NCI-H1694 (cell line): ENCODE measurements at places on chromosomes 7 and 10.

DNA sequence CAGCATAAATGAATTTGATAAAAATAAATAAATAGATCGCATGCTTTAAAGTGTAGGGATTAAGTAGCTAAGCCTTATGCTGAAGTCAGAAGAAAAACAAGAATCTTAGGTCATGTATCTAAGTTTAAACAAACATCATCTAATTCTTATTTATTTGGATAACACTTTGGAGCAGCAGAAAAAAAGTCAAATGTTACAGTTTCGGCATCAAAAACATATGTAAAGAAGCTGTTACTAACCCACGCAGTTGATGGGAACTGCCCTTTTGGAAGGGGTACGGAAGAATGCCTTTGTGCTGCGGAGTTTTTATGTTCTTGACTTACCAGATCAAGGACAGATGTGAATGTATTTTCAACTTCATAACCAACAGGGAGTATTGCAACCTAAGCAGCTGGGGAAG, 37.3 kb upstream of the HABP2 start:
- no peak for DNase-seq

GRCh38 chr7:156006024-156006423, 193.8 kb upstream of the SHH start:
- DNase-seq: no peak

- no peak for DNase-seq
Observed at GRCh38 chr10:133150656-133151055, 9.4 kb upstream of the KNDC1 start.

DNA sequence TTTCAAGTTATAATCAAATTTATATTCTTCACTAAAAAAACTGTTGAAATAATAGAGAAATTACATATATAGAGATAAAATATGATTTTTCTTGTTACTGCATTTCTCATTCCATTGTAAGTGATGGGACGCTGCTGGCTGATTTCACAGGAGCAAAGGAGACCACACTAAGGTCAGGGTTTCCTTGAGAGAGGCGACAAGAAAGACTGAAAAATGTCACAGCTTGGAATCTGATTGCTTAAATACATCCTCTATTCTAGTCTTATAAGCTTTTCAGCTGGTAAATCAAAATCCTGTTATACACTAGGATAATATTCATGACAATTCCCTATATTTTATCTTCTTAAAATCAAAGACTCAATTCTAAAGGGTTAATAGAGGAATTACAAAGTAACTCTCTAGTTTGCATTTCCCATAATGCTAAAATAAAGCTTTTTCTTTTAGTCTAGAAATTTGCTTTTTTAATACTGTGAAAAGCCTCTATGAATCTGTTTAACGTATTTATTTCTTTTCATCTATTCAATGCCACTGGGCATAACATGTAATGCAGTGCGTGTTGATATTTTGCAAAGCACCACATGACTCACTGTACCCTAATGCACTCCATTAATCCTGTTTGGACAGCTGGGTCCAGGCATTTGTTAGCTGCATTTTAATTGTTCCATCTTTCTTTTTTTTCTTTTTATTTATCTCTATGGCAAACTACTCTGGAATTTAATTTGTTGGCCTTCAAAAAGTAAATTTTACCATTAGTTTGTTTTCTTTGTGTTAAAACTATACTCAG, 81.7 kb downstream of the RNF32 start:
- no peak for DNase-seq

DNA sequence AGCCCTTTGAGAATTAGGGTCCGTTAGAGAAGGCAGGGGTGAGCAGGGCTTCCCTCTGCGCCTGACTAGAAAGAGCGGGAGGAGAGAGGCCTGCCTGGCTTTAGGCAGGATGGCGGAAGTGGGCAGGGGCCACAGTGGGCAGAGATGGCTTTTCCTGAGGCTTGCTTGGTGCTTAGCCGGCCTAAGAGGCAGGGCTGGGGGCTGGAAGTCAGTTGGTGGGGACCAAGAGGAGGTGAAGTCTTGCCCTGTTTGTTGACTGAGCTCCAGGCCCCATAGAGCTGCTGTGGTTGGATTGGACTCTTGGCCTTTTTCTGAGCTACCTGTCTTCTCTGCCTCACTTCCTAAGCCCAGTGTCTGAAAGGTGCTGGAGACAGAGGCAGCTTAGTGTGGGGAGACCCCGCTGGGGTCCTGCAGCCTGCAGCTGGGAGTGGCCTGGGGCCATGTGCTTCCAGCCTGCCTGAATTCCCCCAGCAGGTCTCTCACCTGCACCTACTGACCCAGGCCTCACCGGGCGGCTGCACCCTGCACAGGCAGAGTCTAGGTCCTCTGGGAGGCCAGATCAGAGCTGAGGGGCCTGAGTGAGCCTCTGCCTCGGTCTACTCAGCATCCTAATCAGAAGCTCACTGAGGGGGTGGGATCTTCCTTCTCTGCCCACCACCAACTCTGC, 4.8 kb downstream of the FAM241B start:
- no peak for DNase-seq

DNA sequence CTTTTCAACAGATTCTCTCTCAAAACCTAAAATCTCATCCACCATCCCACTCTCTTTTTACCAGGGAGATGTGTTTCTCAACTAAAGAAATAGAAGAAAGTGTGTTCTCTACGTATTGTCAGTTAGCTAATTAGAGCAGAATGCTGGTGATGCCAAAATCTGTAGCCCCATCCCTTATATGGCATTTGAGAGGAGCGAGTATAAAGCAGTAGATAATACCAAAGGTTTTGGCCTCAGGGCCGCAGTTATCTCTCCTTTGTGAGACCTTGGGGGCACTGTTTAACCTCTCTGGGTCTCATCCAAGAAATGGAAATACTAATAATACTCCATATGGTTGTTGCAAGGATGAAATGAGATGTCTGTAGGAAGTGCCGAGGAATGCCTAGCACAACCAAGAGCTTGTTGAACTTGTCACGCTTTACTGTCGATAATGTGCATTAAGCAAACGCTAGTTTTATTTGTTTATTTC, 456 bp upstream of the DLD start:
- DNase-seq: no peak

GRCh38 chr10:31698181-31698830, 230.3 kb downstream of the ARHGAP12 start:
- DNase-seq: no peak

GRCh38 chr10:124448696-124449169, 1.1 kb downstream of the NKX1-2 start:
- no peak for DNase-seq

DNA sequence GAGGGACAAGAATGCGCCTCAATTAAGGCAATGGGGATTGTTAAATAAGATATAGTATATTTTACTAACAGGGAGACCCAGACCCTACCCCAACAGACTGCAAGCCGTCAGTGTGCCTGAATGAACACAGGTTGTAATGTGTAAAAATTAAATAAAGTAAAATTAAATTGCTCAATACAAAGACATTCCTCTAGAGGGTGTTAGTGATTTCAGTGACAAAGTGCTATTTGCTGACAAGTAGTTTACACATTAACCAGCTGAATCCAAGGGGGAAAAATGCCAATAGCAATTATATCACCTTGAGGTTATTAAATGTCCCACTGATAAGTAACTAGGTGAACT, 110.5 kb downstream of the EBF3 start:
- no peak for DNase-seq

DNA sequence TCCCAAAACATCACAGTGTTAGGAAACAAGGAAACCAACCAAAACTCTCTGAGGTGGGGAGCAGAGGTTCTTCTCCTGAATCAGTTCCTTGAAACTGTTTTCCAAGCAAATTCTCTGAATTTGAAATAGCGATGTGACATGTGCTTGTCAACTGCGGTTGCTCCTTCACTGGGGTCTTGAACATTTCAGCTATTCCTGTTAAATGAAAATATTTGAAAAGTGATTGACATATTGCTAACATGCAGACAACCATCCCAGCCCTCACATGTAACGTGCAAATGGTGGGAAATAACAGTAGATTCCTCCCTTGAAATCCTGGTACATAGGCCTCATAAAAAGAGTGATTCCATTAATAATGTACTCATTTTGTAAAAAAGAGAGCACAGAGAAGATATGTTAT, 15.9 kb downstream of the MKI67 start:
- no peak for DNase-seq

GRCh38 chr10:131123496-131123895, 188.0 kb downstream of the TCERG1L start:
- no peak for DNase-seq

DNA sequence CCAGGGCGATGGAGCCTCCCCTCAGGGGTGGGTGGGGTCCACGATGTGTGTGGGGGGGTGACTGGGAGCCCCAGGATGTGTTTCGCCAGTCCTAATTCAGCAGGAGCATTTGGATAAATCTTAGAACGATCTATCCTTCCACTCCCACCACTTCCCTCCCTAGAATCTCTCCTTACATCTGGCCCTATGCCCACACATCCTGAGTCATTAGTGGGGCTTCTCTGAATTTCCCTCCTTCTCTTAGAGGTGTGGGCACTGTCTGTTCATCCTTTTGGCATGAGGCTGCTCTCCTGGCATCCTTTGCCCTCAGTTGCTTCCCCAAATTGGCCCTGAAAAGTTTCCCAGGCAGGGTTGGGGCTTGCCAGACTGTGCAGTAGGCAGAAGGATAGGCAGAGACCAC, 1.6 kb downstream of the GHRHR start:
- DNase-seq: no peak

DNA sequence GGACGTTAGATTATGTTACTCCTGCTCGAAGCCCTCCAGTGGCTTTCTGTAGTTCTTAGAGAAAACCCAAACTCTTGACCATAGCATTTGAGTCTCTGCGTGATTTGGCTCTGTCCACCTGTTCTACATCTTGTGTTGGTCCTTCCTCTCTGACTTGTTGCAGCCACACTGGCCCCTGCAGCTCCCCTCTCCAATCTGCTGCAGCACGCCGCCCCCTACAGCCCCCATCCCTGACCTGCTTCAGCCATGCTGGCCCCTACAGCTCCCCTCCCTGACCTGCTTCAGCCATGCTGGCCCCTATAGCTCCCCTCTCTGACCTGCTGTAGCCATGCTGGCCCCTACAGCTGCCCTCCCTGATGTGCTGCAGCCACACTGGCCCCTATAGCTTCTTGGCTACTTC, 29.2 kb downstream of the TRRAP start:
- DNase-seq: no peak

- no peak for DNase-seq
Observed at GRCh38 chr7:10075866-10076265, 897.8 kb upstream of the PHF14 start.

GRCh38 chr7:999941-1000935, 17.3 kb downstream of the CYP2W1 start:
- DNase-seq: no peak

DNA sequence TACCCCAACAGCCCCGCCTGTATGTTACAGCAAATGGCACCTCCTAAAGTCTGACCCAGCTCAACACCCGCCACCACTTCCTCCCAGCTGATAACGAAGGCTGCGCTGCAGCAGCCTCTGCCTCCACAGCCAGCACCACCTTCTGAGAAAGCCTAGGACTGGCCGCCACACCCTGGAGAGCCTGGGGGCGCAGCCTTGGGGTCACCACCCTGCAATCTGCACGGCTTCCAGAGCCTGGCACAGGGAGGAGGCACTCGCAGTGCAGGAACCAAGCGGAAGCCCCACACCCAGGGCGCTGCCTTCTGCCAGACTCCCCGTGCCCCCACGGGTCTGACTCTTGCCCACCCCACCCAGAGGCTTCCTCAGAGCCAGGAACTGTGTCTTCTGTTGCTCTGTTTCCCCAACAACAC, 112.5 kb downstream of the MAD1L1 start:
- no peak for DNase-seq
